PC-9 (cell line): ENCODE measurements at places on chromosomes 1 and 21. TPM values are rescaled to one million over a fixed set of nuclear protein-coding genes. Genes with fewer than 3 reads are reported as not detected.

Gene IRF6
- 46.5 and 50.9 TPM in 2 replicates for total RNA-seq

DNA sequence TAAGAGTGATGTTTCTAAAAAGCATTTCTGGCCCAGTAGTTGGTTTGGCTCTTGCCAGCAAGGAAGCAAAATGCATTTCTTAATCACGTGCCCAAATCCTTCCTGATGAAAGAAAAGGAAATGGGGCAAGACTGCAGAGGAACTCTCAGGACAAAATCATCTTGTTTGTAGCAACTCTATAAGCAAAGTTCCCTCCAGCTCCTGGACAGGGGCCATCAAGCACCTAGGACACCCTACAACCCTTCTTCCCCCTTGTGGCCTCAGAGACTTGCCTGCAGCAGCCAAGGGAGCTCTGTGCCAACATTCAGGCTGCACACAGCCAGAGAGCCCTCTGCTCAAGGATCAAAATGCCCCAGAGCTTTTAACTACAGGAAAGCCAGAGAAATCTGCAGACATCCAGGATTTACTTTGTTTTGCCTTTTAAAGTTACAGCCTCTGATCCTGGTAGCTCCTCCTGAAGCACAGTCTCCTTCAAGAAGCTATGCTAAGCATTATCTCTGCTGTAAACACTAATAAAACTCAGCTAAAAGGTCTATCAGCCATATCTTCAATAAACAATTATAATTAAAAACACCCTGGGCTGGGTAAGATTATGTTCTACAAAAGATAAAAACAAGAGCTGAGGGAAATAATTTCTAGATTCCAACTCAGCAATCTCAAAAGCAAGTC lies 105.0 kb downstream of the KIAA0319L start:
- no peak for DNase-seq

DNA sequence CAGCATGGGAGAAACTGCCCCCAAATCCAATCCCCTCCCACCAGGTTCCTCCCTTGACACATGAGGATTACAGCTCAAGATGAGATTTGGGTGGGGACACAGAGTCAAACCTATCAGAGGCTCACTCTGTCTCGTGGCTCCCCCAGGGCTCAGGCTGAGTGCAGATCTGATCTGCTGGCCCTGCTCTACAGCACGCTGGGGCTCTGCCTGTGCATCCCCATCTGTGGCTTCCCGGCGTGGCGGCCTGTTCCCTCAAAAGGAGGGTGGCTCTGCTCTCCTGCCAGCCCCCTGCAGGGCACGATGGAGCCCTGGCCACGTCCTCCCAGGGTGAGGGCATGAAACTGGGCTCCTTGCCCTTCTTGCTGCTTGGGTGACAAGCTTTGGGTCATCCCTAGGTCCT lies 19.8 kb upstream of the SMYD3 start:
- DNase-seq = no peak

Gene KCNA2
- total RNA-seq = not detected in 2 replicates

DNA sequence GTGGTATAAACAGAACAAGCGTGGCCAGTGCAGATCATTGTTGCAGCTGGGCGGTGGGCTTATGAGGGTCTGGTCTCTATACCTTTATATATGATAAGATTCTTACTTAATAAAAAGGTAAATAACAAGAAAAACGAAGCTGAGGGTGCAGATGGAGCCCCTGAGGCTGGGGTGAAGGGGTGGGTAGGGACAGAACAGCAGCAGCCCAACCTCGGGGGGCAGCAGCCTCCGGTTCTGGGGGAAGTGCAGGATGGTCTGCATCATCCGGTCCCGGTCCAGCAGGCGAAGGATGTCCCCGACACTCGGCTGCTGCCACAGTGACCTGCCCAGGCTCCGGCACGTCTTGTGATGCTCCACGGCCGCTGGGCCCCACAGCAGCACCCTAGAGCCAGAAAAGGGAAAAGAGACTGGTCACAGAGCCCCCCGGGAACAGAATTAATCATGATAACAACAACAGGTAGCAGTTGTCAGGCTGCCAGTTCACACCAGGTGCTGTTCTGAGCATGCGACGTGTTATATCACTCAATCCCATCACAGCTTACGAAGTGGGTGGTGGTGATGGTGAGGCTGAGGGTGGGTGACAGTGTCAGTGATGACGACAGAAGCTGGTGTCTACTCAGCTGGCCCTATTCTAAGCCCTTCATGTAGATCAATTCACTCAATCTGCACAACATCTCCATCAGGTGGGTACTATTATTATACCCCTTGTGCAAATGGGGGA lies 35.5 kb downstream of the MRAP start:
- no peak for DNase-seq

DNA sequence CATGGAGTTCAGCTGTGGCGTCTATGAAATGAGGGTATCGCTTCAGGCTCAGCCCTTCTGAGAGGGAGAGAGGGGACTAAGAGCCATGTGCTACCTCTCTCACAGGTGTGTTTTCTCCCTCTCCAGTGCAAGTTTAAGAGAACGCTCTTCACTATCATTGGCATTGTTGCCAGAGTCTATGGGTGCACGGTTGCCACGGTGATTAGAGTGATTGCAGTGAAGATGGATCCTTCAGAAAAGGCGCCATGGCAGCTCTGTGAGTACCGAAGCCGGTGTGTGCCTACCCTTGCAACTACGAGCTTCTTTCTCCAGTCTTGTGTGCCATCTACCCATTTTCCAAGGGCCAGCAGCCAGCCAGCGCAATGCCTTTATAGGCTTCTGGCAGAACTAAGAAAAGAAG lies 290.5 kb downstream of the OMA1 start:
- DNase-seq = no peak

DNA sequence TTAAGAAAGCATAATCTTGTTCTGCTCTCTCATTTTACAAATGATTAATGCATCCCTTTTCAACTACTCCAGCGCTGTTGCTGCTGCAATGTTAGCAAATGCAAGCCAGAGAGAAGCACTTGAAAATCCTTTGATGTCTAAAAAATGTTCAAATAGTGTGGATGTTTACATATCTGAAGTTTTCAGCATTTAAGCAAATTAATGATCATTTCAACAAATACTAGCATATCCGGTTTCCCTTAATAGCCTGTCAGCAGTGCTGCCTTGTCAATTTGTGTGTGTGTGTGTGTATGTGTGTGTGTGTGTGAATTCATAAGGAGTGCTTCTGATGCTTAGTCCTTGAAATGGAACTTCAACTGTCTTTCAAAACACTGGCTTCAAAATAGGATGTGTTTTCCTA lies 48.1 kb upstream of the WNT2B start:
- no peak for DNase-seq

Gene ERG
- total RNA-seq = not detected in 2 replicates

GRCh38 chr1:39395357-39395831 lies 96.0 kb upstream of the BMP8A start:
- peak; percentile 60 for DNase-seq

GRCh38 chr21:16239659-16240265 lies 510.0 kb downstream of the USP25 start:
- DNase-seq = no peak

Gene FCRLB
- 1.0 and 1.5 TPM in 2 replicates for total RNA-seq
